Activated naive CD8-positive, alpha-beta T cell treated with anti-CD3 and anti-CD28 coated beads, Interleukin-2, amount 50 U/mL, for 24 hours (primary cell): ENCODE measurements at places on chromosomes 1 and 21.
A peak's percentile ranks its signal among the peaks of the same experiment; 100 is the strongest.

DNA sequence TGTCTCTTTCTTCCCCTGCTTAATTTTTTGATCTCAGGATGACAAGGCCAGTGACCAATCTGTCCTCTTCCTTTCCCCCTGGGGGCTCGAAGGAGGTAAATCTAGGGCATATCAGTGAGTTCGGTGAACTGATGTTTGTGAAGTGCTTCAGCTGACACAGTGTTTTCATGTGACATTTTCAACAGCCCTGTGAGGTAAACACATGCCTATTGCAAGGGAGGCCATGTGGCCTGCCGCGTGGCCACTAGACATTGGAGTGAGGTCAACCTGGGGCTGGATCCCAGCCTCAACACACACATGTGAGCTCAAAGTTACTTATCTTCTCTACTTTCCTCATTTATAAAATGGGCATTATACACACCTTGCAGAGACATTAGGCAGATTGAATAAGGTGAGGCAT, 126.3 kb downstream of the PLPP3 start:
- no peak for DNase-seq

DNA sequence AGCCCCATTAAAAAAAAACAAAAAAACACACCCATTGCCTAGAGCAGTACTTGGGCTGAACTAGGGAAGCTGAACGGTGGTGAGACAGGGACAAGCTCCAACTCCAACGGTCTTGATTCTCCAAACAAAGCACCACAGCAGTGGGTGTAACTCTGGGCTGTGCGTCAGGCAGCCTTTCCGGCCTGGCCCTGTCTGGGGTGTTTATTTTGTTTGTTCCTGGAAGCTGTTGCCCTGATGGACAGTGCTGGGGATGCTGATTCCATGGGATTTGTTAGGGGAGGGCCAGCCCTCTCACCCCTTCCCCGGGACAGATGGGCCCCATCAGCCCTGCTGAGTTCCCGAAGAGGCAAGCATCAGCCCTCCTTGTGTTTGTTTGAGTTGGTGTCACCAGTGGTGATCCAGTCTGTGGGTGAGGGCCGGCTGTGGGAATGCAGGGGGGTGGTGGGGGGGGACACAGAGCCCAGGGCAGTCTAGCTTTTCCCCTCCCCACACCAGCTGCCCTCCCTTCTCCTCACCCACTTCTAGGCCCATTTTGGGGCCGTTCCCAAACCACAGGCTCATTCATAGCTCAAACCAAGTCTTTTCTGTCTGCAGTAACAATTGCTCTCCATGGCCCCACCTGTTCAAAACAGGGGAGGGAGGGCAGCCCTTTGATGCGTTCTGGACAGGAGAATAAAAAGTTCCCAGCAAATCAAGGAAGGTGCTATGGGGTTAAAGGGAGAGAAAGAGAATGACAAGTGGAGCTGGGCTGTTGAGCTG, 4.5 kb downstream of the WNT2B start:
- DNase-seq = no peak

DNA sequence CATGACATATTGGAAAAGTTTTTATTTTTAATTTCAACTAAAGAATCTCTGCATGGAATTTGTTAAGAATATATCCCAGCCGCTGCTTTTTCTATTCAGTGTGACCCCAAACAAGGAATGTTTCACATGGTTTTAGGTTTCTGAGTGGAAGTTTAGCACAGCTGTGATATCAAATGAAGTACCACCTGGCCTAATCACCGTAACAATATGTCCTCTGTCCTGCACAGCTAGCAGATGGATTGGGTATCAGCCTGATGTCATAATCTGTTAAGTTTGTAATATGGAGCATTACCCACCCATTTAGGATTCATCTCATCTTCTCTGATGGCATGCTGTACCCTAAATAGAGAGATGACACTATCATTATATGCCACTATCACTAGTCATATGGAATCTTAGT, 963.7 kb upstream of the ADGRL2 start:
- no peak for DNase-seq

- DNase-seq = no peak
These were observed 13.0 kb upstream of the MAP3K7CL start for GRCh38 chr21:29117372-29117955.

- DNase-seq = no peak
These were observed 22.3 kb downstream of the EXO1 start for GRCh38 chr1:241870336-241870735.

GRCh38 chr1:9203511-9203982, 31.0 kb upstream of the H6PD start:
- DNase-seq = peak; percentile 54

- no peak for DNase-seq
These were observed 9.3 kb upstream of the CTRC start for GRCh38 chr1:15428815-15429435.

DNA sequence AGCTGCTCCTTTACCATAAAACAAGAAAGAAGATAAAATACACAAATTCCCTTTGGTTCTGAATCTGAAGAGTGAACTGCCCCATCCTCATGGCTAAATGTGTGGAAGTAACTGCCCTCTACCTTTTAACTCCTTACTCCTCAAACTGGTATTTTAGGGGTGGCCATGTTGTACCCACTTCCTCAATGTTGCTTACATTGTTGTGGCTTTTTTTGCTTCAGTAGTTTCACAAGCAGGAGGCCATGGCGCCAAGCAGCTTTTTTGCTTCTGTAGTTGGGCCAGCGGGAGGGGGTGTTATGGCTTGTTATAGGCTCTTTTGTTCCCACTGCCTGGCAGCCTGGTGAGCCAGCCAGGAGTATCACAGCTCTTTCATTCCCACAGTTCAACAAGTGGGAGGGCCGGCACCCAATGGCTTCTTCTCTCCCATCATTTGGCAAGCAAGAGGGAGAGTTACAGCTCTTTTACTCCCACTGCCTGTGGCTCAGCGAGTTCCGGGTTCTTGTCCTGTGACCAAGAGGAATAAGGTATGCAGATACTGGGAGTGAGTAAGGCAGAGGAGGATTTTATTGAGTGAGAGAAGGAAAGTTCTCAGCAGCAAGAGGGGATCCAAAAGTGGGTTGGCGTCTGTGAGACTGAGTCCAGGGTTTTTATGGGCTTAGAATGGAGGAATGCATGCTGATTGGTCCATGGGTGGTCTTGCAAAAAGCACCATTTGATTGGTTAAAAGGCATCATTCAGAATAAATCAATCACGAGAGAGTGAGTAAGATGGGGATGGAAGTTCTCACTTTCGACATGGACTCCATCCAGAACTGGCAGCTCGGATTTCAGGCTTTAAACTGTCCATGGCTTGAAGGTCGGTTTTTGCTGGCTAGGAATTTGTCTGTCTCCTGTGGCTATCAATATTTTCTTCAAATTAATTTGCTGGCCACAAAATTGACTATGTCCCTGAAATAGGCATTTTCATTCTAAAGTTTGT, 429.6 kb downstream of the HLX start:
- no peak for DNase-seq

- DNase-seq = no peak
These were observed 97.7 kb downstream of the RYR2 start for GRCh38 chr1:237139732-237140131.

GRCh38 chr1:171355727-171356126, 41.7 kb downstream of the FMO4 start:
- DNase-seq = no peak

GRCh38 chr1:173867141-173867752, 542 bp downstream of the GAS5 start:
- DNase-seq = peak; percentile 35

DNA sequence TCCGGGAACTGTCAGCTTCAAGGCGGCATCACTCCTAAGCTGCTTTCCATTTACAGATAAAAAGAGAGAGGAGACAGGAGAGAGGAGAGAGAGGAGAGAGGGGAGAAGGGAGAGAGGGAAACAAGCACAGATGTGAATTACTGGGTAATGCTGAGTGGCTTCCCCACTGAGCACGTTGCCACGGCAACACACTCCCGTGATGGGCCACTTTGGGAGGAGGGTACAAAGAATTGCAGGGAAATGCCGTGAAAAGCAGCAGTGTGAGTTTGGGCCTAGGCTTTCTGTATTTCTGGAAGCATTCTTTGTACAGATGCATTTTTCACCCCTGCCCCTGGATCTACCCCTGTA, 128.0 kb upstream of the IRF2BP2 start:
- no peak for DNase-seq

DNA sequence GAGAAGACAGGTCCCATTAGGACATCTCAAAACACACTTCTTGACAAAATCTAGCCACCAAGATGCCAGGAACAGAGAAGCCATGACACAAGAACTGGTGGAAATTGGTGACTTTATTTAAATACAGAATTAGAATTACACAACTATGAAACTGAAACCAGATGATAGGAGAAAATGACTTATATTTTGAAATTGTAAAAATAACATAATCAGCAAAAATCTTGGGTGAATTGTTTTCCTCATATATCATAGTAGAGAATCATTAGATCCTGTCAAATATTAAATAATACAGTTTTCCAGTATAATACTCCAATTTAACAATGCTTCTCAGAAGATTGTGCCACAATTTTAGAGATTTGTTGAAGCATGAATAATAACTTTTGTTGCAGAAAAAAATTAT, 81.5 kb upstream of the MROH9 start:
- no peak for DNase-seq

GRCh38 chr1:167679714-167680113, 42.1 kb upstream of the MPZL1 start:
- no peak for DNase-seq

- peak; percentile 70 for DNase-seq
These were observed 913 bp upstream of the S1PR1 start for GRCh38 chr1:101235696-101236515.

DNA sequence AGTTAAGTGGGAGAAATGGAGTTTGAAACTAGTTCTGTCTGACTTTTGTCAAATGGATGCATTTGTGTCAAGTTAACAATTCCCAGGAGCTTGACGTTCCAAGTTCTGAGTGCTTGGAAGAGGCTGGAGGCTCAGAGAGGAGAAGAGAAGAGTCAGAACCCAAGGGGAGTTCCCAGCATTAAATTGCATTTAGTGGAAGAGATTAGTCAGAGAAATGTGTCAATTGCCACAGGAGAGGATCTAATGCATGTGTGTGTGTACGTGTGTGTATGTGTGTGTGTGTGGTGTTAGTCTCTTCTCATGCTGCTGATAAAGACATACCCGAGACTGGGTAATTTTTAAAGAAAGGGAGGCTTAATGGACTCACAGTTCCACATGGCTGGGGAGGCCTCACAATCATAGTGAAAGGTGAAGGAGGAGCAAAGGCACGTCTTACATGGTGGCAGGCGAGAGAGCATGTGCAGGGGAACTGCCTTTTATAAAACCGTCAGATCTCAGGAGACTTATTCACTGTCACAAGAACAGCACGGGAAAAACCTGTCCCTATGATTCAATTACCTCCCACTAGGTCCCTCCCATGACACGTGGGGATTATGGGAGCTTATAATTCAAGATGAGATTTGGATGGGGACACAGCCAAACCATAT, 101.5 kb upstream of the TMEM51 start:
- DNase-seq = no peak

DNA sequence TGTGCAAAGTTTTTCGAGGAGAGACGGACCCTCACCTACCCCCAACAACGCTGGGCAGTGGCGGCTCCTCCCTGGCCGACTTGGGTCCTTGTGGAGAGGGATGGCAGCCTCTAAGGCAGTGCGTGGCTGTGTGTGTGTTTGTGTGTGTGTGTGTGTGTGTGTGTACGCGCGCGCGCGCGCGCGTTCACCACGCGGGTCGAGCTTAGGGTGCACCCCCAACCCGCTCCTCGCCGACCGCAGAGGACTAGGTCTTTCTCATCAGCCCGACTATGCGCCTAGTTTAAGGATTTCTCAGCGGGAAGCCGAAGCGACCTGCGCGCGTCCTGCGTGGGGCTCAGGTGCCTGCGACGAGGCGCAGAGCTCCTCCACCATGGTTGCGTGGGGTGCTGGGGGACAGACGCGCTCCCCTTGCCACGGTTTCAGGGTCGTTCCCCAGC, 940 bp downstream of the SOX13 start:
- DNase-seq = no peak

DNA sequence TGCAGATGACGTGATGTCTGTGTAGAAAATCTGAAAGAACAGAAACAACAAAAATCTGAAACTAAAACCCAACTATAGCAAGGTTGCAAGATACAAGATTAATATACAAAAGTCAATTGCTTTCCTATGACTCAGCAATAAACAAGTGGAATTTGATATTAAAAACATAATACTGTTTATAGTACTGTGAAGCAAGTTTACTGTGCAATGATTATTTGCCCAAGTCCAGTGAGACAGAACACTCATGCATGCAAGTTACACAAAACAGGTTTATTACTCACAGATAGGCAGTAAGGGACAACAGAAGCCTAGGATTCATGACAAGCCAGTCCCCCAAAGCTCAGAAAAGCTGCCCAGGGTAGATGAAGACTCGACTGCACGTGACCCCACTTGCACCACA, 62.4 kb upstream of the RAB4A start:
- DNase-seq = no peak

DNA sequence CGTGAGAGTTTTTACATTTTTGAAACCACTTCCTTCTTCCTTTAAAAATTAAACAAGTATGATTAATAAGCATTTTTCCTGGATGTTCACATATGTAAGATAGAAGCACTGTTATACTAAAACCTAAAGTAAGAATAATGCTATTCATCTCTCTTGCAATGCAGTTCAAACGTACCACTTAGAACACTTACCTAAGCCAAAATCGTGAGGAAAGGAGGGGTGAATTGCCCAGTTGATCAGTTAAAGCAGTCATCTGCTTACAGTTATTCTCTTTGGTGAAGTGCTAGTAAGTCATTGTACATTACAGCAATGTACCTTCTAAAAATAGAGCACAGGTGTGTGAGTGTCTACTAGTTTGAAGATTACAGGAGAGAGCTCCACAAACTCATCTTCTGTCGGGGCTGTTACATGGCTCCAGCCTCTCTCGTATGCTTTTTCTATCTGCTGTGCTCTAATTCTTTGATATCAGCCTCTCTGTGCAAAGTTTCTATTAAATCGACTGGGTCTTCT, 3.4 kb downstream of the NCAM2 start:
- no peak for DNase-seq

DNA sequence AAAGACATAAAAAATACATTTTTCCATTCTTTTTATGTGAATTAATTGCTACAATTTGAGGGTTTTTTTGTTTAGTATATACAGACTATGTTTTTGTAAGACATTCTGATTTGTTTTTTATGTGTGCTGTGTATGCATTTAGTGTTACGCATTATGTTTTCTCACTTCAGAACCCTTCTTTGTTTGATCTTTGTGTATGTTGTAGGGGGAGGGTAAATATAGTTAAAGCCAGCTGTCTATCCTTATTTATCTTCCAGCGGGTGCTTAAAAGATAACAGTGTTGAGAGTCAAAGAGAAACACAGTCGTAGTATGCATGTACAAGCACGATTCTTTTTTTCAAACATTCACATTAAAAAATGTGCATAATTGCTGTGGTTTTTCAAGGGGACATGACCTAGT, 97.5 kb upstream of the KIAA1614 start:
- DNase-seq = no peak

- DNase-seq = no peak
These were observed 44.9 kb upstream of the PCBP3 start for GRCh38 chr21:45598666-45599065.

DNA sequence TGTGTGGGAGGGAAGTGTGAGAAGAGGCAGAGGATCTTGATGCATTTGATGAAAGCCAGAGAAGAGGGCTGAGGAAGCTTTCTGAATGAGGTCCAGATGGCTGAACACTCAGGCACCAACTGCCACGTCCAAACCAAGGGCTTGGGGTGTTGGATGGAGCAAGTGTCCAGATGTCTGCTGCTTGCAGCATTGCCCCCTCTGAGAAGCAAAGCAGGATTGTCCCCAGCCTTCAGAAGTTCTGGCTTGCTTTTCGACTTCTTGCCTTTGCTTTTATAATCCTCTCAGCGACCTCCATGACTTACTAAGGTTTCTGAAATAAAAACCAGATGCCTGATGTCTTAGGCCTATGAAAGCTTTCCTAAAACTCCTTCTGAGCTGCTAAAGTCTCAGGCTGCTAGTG, 182.5 kb downstream of the HUNK start:
- DNase-seq = no peak
